ENCODE measurements at places on chromosomes 16 and 17.
A peak's percentile ranks its signal among the peaks of the same experiment; 100 is the strongest.

- DNase-seq = no peak
These were observed 238.1 kb downstream of the MRTFB start for GRCh38 chr16:14309001-14309886.

GRCh38 chr17:9016941-9017552 is 4.3 kb upstream of the NTN1 start:
- DNase-seq = no peak

GRCh38 chr17:42702446-42702845 is 20.1 kb downstream of the CNTNAP1 start:
- no peak for DNase-seq

DNA sequence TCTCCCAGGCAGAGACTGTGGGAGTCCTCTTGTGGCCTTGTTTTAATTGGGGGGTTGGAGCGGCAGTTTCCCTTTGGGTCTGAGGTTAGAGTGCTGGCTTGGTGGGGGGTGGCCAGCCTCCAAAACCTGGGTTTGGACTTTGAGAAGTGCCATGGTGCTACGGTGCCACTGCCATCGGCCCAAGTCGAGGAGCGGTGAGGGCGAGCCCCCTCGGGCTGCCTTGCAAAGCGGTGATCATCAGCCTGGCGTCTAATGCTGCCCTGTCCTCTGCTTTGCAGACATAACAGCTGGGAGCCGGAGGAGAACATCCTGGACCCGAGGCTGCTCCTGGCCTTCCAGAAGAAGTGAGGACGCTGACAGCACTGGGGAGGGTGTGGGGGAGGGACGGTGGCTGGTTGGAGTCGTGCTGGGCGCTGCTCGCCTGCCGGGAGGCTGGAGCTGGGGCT is 1.2 kb downstream of the CBX2 start:
- DNase-seq = no peak

GRCh38 chr16:27566417-27566816 is 16.5 kb downstream of the KATNIP start:
- DNase-seq = no peak

DNA sequence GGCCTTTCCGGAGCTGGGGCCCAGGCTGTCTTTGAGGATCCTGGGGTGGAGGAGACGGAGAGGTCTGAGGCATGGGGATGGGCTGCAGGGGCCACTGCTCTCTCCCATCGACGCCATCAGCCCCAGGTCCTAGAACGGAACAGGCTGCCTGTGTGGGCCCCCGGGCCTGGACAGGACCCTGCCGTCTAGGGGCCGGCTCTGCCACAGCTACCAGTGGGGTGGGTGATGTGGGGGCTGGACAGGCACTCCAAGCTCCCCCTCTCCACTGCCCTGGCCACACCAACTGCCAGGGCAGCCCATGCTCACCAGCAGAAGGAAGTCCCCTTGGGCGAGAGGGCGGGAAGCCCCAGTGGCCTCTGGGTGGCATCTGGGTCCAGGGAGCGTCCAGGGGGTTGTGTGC is 37.8 kb downstream of the ENGASE start:
- no peak for DNase-seq

GRCh38 chr16:28172336-28172735 is 39.4 kb downstream of the XPO6 start:
- no peak for DNase-seq

DNA sequence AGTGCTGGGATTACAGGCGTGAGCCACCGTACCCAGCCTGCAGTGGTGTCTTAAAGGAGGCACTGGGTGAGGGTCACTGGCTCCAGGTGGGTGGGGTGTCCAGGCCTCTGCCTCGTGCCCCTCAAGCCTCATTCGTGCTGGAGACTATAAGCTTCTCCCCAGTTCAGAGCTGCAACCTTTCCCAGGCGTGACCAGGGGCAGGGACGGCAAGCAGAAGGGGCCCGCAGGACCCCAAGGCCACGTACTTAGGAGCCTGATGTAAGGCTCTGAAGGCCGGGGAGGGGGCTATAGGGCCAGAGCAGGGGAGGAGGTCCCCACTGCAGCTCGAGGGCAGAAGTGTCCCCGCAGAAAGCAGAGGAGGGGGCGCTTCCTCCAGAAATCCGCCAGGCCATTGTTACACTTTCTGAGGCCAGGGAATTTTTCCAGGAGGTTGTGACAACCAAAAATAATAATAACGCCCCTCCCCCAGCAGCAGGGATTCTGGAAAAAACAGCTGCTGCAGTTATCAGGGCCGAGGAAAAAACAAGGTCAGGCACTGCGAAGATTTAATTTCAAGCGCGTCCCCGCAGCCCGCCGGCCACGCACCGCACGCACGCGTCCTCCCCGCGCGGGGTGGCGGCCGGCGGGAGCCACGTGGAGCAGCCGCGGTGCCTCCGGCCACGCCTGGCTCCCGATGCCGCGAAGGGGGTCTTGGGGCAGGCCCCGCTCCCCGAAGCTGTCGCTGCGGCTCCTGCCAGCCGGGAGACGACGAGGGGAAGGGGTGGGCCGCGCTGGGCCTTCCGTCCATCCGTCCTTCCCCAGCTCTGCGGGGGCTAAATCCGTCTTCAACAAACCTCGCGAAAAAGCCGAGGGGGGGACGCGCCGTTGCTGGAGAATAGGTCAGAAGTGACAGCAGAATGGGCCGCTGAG is 45.8 kb upstream of the SLC38A10 start:
- DNase-seq = no peak

GRCh38 chr17:78176548-78177025 is 8.2 kb downstream of the SYNGR2 start:
- peak; percentile 62 for DNase-seq

- DNase-seq = no peak
These were observed 89.1 kb downstream of the TBC1D16 start for GRCh38 chr17:79946352-79947231.

GRCh38 chr16:79593074-79593531 is 7.4 kb downstream of the MAF start:
- DNase-seq = no peak

DNA sequence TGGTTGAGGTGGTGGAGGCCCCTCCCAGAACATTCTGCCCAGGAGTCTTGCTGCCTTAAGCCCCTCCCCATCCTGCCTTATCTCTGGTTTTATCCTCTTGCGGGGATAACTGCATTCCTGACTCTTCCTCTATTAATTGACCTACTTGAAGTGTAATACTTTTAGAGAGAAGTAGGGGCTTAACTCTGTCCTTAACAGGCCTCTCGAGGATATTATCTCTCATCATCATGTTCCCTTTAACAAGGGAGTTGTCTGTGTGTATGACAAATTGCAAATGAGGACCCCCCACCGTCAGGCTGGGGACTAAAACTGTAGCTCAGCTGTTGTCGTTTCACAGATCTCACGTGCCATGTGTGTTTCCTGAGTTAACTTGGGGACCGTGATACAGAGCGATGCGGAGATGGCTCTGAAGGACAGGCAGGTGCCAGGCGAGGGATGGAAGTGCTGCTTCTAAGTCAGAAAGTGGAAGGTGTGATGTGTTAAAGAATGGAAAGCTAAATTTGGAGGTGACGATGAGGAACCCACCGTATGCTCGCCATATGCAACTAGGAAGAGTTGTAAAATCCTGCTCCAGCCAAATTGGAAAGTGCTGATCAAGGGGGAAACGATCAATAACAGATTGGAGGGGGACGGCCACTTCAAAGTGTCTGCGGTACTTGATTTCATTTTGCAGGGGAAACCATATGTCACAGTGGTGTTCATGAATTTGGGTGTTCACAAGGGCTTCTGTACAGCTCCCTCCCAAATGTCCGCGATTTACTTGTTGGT is 106.3 kb downstream of the RPTOR start:
- DNase-seq = no peak

- peak; percentile 57 for DNase-seq
These were observed at the start of the genes ACADVL and DLG4 for GRCh38 chr17:7219812-7220592. Gene ACADVL (plus strand): TSS chr17:7219938. CDS start chr17:7219985, 47 bp downstream. Gene DLG4 (minus strand): TSS chr17:7219836.

All from stimulated activated CD4-positive, alpha-beta T cell treated with anti-CD3 and anti-CD28 coated beads, TNF-alpha, amount 100 ng/mL, for 4 hours (primary cell).